Stomach (tissue), 19 donors: ENCODE measurements at places on chromosomes 3 and 15. TPM values are rescaled to one million over a fixed set of nuclear protein-coding genes. Genes with fewer than 3 reads are reported as not detected.

PIF1 gene
- total RNA-seq = 2.8 TPM

PCBP4 gene
- 122 TPM for total RNA-seq

TRH gene
- total RNA-seq = not detected

TGM5 gene
- total RNA-seq = not detected

DNA sequence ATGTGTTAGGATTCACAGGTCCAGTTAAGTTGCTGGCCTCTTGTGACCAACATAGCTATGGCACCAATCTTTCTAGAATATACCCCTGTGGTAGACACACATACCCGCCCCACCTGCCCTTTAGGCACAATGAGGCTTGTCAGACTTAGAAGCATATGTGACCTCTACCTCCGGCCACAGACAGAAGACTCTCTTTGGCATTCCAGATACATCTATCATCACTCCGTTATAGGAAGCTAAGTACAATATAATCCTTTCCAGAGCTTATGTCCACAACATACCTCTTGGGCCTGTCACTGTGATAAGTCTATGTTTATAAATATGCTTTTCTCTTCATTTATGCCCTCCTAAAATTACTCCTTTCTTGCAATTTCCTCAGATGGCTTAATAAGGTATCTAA lies 39.8 kb downstream of the CD47 start:
- peaks cover 31% of the 10 kb centered on the region for H3K36me3 ChIP-seq
- no peak for DNase-seq
- no peak overlapping the region for H3K4me3 ChIP-seq
- H3K27me3 ChIP-seq = no peaks in the 10 kb centered on the region

- no peaks in the 10 kb centered on the region for H3K4me1 ChIP-seq
- no peaks in the 10 kb centered on the region for H3K27me3 ChIP-seq
- H3K4me3 ChIP-seq = peak overlapping the region; percentile 10
- H3K36me3 ChIP-seq = no peaks in the 10 kb centered on the region
- no peak overlapping the region for H3K27ac ChIP-seq
- DNase-seq = peak; percentile 42
Observed at GRCh38 chr3:54243056-54243931, 120.9 kb downstream of the CACNA2D3 start.

DNA sequence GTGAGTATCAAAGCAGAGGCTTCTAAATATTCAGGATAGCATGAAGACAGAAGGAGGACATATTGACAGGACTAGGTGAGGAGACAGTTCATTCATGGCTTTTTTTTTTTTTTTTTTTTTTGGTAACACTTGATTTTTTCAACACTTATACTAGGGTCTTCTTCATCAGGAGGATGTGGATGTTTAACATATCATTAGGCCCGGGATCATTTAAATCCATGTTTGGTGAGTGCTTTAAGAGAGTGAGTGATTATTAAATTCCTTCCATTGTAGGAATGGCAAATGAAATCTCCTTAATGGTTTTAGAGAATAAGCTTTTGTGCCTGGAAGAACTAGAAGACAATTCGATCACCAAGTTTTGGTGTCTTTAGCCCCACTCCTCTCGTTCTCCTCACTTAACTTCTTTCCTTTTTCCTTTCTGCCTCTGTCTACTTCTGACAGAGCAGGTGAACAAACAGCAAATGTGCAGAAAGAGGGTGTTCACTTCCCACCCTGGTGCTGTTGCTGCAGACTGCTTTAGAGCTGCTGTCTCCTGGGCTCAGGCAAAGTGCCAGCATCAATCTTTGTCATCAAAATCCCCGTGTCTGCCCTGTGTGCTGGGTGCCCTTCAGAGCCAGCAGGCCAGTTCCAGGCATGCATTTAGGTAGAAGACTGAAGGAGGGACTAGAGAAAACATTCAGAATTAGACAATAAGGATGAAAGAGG lies 35.6 kb upstream of the RAB11A start:
- H3K36me3 ChIP-seq = no peaks in the 10 kb centered on the region
- H3K27me3 ChIP-seq = no peaks in the 10 kb centered on the region
- peaks cover 54% of the 10 kb centered on the region for H3K4me1 ChIP-seq
- DNase-seq = peak; percentile 43
- H3K4me3 ChIP-seq = no peak overlapping the region

GRCh38 chr3:67384760-67385397 lies 269.5 kb downstream of the SUCLG2 start:
- peaks cover 8% of the 10 kb centered on the region for H3K4me1 ChIP-seq
- H3K36me3 ChIP-seq = no peaks in the 10 kb centered on the region
- H3K27me3 ChIP-seq = no peaks in the 10 kb centered on the region
- H3K27ac ChIP-seq = no peak overlapping the region
- H3K4me3 ChIP-seq = no peak overlapping the region

- H3K4me3 ChIP-seq = no peak overlapping the region
- no peak for DNase-seq
- H3K27ac ChIP-seq = no peak overlapping the region
Observed at GRCh38 chr15:27833974-27834373, 265.1 kb downstream of the OCA2 start.

GRCh38 chr3:95508124-95508523 lies 1306.3 kb upstream of the EPHA6 start:
- no peak overlapping the region for H3K4me3 ChIP-seq
- no peak for DNase-seq
- no peaks in the 10 kb centered on the region for H3K4me1 ChIP-seq
- no peak overlapping the region for H3K27ac ChIP-seq
- no peaks in the 10 kb centered on the region for H3K36me3 ChIP-seq
- H3K27me3 ChIP-seq = no peaks in the 10 kb centered on the region

DNA sequence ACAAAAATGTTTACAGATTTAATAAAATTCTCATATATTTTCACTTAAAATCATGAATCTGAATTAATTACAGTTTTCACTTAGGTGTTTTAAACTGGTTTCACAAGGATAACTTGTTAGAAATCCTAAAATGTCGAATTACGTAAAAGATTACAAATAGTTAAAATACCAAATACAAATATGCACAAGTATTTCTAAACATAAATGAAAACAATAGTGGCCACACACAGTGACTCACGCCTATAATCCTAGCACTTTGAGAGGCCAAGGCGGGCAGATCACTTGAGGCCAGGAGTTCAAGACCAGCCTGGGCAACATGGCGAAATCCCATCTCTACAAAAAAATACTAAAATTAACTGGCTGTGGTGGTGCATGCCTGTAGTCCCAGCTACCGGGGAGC lies 10.9 kb upstream of the TBL1XR1 start:
- H3K36me3 ChIP-seq = no peaks in the 10 kb centered on the region
- DNase-seq = no peak
- H3K4me3 ChIP-seq = no peak overlapping the region

DNA sequence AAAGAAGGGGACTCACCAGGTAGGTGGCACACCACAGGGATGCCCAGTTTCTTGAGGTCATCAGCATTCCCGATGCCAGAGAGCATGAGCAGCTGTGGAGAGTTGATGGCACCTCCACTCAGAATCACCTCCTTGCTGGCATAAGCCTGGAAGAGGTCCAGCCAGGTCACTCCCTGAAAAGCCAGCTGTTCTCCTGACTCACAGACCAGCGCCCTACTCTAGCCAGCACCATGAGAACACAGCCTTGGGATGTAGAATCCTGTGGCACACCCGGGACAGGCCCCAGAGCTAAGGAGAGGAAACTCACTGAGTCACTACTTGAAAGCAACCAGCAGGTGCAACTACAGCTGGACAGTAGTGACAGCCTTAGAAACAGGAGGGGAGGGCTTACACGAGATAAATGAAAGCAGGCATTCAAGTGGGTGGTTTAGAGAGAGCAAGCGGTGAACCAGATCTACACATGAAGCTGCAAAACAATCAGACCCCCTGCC lies 24.5 kb downstream of the CHDH start:
- H3K4me3 ChIP-seq = no peak overlapping the region
- no peaks in the 10 kb centered on the region for H3K4me1 ChIP-seq
- no peak overlapping the region for H3K27ac ChIP-seq
- DNase-seq = peak; percentile 29

DNA sequence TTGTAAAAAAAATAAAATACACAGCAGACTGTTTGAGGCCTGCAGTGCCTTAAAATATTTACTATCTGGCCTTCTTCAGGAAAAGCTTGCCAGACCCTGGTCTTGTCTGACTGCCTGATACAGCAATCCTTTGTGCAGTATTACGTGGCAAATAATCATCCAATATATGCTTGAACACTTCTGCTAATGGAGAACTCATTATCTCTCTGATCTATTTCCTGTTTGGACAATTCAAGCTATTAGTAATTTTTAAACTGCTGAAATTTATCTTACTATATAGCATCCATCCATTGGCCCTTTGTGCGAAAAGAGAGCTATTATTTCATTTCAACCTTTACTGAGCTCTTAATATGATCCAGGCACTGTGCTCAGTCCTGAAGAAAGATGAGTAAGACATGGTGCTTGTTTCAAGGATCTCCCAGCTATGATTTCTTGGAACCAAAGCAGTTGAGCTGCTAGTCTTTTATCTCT lies 15.9 kb downstream of the ATG7 start:
- H3K36me3 ChIP-seq = peaks cover 5% of the 10 kb centered on the region
- no peak overlapping the region for H3K27ac ChIP-seq
- H3K27me3 ChIP-seq = no peaks in the 10 kb centered on the region
- H3K4me1 ChIP-seq = peaks cover 22% of the 10 kb centered on the region
- H3K4me3 ChIP-seq = no peak overlapping the region
- DNase-seq = no peak
